NCI-H1436 treated with DMSO at 0.1 percent for 48 hours (cell line): ENCODE measurements at places on chromosomes 1 and 21.

DNA sequence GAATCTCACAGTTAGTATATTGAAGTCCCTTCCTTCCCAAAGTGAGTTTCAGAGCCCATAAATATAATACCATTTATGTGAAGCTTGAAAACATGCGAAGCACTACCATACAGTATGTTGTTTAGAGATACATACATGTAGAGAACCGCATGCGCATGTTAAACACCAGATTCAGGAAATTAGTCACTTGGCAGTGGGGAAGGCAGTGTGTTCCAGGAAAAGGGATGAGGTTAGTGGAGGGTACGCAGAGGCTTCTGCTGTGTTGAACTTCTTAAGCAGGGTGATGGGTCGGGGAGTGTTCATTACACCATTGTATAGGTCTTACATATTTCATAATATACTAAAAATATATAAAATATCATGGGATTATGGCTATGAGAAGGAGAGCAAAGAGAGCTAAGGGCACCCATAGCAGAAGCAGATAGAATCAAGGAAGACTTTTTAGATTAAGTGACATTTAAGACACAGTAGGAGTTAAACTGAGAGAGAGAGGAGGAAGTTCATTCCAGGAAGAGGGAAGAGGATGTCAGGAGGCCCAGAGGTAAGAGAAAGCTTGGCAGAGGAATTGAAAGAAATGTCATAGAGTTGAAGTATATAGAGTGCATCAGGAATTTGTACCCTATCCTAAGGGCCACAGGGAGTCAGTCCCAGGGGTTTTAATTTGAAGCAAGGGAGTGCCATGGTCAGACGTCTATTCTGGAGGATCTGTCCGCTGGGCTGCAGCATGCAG is 43.5 kb upstream of the SARS1 start:
- DNase-seq: no peak

DNA sequence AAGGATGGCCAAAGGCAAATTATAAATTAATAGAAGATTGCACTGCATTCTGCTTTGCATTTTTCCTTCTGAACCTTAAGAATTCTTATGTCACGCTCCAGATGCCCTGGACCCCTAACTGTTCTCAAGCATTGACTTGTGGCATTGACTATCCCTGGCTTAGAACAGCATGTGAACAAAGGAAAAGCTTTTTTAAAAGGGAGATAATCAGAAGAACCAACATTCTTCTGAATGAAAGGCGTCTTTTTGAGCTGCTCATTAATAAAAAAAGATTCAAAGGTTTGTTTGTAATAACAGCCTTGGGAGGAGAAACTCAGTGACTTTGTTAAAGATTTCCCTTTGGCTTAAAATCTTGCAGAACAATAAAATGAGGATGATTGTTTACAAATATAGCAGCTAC is 105.5 kb downstream of the TNNI3K start:
- no peak for DNase-seq

- DNase-seq: no peak
These were observed 12.4 kb upstream of the BSDC1 start for GRCh38 chr1:32406629-32407111.

DNA sequence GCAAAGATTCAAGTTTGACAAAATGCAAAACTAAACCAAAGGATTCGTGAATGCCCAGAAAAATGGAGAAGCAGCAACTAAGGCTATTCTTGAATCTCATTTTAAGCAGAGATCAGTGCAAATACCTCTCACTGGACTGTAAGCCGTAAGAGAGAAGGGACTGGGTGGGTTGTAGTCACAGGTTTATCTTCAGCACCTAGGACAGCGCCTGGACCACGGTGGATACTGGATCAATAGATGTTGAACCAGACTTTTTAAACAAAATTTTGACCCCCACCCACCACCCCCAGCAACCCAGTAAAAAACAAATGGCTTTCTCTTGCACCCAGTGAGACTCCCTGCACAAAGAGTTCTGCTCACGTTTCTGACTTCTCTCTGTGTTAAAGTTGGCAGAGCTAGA is 347.1 kb downstream of the AJAP1 start:
- DNase-seq: no peak

DNA sequence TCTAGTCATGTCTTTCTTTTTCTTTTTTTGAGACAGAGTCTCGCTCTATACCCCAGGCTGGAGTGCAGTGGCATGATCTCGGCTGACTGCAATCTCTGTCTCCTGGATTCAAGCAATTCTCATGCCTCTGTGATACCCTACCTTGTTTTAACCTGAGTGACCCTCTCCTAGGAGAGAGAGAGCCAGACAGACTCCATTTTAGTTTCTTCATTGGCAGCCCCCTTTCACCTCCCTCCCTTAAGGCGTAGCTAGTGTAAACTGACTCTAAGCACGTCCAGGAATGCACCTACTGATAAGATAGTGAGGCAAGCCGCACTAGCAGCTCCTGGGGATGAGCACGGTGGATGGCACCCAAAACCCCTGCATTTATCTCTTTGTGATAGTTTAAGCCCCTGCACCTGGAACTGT is 5.2 kb upstream of the PKNOX1 start:
- no peak for DNase-seq

DNA sequence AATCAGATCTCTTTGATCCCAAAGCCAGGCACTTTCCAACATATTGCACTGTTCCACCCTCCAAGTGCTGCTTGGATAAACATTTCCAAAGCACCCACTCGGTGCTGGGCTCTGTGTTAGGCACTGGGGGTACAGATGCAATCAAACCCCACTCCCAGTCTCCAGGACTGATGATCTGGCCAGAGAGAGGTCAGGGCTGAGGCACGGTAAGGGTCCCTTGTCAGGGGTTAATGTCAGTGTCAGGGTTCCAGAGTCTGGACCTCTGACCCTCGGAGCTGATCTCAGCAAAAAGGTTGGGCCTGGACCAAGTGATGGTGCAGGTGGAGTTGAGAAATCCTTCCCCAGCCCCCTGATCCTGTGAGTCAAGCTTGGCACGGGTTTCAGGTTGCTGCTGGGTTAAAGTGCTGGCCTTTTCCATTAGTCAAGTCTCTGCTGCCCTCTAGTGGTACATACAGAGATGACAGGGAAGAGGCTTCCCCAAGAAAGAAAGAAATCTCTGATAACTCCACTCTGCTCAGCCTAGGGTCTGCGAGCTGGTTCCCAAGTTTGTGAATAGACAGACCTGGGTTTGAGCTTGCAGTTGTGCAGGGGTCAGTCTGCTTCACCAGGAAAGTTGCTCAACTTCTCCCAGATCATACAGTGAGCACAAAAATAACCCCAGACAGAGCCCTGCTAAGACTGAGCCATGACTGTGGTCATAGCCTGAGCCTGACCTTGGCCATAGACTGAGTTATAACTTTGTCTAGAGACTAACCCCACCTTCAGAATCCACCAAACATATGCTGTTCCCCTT is 74.6 kb downstream of the DMRTA2 start:
- no peak for DNase-seq

GRCh38 chr1:56576880-56577405 is 2.4 kb downstream of the PLPP3 start:
- DNase-seq: no peak

DNA sequence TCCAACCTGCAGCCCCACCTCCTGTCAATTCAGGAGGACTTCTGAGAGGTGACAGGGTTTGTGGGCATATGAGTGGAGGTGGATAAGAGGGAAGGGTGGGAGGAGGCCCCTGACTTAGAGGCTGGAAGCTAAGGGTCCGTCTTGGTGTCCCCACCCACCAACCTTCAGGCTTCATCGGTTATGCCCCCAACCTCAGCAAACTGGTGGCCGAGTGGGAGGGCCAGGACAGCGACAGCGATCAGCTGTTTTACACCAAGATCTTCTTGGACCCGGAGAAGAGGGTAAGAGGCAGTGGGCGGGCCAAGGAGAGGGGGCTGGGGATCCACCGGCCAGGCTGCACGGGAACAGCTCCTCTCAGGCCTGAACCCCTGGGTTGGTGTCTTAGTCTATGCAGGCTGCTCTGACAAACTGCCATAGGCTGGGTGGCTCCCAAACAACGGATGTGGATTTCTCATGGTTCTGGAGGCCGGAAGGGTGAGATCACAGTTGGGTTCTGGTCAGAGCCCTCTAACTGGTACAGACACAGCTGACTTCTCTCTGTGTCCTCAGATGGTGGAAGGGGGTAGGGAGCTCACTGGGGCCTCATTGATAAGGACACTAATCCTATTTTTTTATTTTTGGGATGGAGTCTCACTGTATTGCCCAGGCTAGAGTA is 18.1 kb downstream of the PLOD1 start:
- DNase-seq: no peak

DNA sequence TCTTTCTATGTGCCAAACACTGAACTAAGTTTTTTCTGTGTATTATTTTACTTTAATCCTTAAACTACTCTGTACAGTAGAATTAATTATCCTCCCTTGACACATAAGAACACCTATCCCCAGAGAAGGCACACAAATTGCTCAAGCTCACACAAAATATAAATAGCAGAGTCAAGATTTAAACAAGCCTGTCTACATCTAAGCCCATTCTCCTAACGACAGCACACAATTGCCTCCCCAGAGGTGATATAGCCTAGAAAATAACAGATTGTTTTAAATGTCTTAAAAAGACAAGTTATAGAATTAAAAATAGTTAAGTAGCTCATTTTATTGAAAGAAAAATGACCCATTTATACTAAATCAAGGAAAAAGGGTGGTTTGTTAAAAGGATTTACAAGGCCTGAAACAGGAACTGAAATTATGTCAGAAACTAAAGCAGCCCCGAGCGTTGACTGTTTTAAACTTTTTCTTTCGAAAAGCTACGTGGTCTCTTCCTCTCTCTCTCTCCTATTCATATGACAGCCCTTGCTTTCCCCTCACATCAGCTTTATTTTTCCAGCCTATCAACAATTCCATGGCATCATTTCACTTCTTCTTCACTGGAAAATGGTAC is 30.5 kb downstream of the TNFSF18 start:
- no peak for DNase-seq

- DNase-seq: no peak
These were observed 59.2 kb downstream of the MATN1 start for GRCh38 chr1:30664103-30664755.

GRCh38 chr1:70231475-70231874 is 10.3 kb downstream of the SRSF11 start:
- no peak for DNase-seq

GRCh38 chr1:3053986-3054385 is 15.0 kb upstream of the PRDM16 start:
- no peak for DNase-seq

- DNase-seq: no peak
These were observed 2.1 kb downstream of the ERG start for GRCh38 chr21:38496224-38496623.

- no peak for DNase-seq
These were observed 49.3 kb downstream of the ADGRL2 start for GRCh38 chr1:81850031-81850430.

GRCh38 chr1:208004851-208005250 is 93.9 kb upstream of the CD34 start:
- DNase-seq: no peak

- DNase-seq: no peak
These were observed 30.3 kb upstream of the PODN start for GRCh38 chr1:53031732-53032131.

- no peak for DNase-seq
These were observed 10.3 kb downstream of the RNU1-2 start for GRCh38 chr1:16905868-16906702.

DNA sequence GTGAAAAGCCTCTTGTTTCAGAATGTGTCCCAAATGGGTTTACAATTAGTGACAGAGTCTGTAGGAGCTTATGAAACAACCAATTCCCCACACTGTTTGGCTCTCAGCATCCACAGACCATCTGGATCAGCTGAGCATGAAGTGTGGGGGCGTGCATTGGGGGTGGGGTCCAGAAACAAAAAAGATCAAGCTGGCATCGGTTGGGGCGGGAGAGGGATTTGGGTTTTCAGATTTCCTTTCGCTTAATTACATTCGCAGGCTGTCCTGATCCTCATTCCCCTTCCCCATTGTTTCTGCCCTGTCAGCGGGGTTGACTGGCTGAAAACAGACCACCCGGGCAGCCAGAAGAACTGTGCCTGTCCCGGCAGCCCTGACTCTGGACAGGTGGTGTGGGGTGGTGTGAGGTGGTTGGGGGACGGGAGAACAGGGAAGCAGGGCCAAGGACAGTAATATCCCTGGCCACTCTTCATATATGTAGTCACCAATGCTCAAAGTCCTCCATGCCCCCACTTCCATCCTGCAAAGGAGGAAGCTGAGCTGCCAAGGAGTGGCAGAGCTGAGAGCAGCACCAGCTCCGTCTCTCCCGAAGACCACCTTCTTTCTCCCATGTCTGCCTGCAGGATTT is 92.0 kb downstream of the IER5 start:
- no peak for DNase-seq

DNA sequence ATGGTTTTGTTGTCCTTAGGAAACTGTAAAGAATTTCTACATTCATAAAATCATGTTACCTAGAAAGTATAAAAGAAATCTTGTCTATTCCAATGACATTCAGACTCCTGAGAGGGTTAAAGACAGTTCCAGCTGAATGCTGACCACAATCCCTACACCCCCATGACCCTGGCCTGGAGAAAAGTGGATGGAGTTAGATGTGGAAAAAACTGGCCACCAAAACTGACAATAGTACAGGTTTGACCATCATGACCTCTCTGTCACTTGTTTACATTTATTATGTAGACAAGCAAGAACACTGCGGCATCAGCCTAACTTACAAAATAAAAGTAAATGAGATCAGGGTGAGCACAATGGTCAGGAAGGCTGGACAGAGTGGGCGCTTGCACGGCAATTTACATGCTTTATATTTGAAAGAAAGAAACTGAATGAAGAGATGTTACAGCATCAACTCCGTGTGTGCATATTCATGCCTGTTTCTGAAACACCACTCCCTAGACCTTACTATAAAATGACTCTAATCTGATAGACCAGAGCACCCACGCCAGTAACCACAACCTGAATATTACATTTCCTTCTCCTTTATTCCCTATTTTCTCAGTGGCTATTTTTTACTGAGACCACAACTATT is 116.0 kb downstream of the ESRRG start:
- DNase-seq: no peak

DNA sequence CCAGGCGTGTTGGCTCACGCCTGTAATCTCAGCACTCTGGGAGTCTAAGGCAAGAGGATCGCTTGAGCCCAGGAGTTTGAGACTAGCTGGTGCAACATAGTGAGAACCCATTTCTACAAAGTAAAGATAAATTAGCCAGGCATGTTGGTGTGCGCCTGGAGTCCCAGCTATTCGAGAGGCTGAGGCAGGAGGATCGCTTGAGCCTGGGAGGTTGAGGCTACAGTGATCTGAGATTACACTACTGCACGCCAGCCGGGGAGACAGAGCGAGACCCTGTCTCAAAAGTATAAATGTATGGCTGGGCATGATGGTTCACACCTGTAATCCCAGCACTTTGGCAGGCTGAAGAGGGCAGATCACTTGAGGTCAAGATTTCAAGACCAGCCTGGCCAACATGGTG is 51.5 kb upstream of the LBR start:
- DNase-seq: no peak
